Keratinocyte (primary cell): ENCODE measurements at places on chromosomes 6 and 20. TPM values are rescaled to one million over a fixed set of nuclear protein-coding genes. Genes with fewer than 3 reads are reported as not detected.
A peak's percentile ranks its signal among the peaks of the same experiment; 100 is the strongest.

- H3K36me3 ChIP-seq, result no peaks in the 10 kb centered on the region
- no peaks in the 10 kb centered on the region for H3K4me1 ChIP-seq
- DNase-seq, result no peak
- no peaks in the 10 kb centered on the region for H3K27me3 ChIP-seq
- H3K27ac ChIP-seq, result no peak overlapping the region
These were observed 513.0 kb downstream of the EPHA7 start for GRCh38 chr6:92906385-92906784.

GRCh38 chr20:8851446-8851845, 217.4 kb upstream of the PLCB4 start:
- no peaks in the 10 kb centered on the region for H3K4me1 ChIP-seq
- H3K36me3 ChIP-seq, result no peaks in the 10 kb centered on the region
- no peaks in the 10 kb centered on the region for H3K27me3 ChIP-seq
- H3K27ac ChIP-seq, result no peak overlapping the region

GRCh38 chr6:25965058-25965457, 2.5 kb downstream of the TRIM38 start:
- no peaks in the 10 kb centered on the region for H3K27me3 ChIP-seq
- peaks cover 13% of the 10 kb centered on the region for H3K36me3 ChIP-seq
- peaks cover 19% of the 10 kb centered on the region for H3K4me1 ChIP-seq
- H3K27ac ChIP-seq, result no peak overlapping the region
- no peak overlapping the region for H3K4me3 ChIP-seq
- no peak for DNase-seq

GRCh38 chr6:137218473-137218916, 690 bp downstream of the IFNGR1 start:
- H3K36me3 ChIP-seq, result peaks cover 11% of the 10 kb centered on the region
- DNase-seq, result peak; percentile 61
- peaks cover 48% of the 10 kb centered on the region for H3K4me1 ChIP-seq
- peak overlapping the region; percentile 92 for H3K27ac ChIP-seq
- peak overlapping the region; percentile 83 for H3K4me3 ChIP-seq

DNA sequence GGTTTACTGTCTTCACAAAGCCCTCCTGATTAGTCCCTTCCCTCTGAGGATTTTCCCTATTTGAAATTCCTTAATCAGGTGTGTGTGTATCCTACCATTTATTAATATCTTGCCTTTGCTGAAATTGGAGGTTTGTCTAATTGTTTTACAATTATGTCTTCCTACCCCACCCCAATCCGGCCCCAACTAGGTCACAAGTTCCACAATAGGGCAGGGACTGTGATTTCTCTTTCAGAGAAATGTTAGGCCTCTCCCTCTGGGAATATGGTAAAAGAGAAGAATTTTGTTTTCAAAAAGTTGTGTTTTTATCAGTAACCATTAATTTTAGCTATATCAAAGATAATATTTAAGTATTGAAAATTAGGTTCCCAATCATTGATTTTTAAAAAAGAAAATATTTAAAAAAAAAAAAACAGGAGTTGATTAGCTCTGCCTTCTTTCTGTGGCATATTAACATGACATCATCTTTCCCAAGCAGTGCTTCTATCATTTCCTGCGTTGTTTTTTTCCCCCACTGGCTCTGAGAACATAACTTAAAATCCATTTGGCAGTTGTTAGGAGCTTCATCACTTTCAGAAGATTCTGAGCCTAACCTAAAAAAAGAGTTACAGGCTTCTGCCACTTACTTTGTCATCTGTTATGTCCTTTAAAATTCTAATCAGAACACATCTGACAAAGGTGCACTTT, 36.1 kb downstream of the BLOC1S5 start:
- no peaks in the 10 kb centered on the region for H3K27me3 ChIP-seq
- no peaks in the 10 kb centered on the region for H3K36me3 ChIP-seq
- no peaks in the 10 kb centered on the region for H3K4me1 ChIP-seq
- no peak overlapping the region for H3K4me3 ChIP-seq
- DNase-seq, result no peak

GRCh38 chr6:140462453-140463311, 1088.2 kb upstream of the CITED2 start:
- DNase-seq, result peak; percentile 45
- peaks cover 20% of the 10 kb centered on the region for H3K4me1 ChIP-seq
- no peaks in the 10 kb centered on the region for H3K27me3 ChIP-seq
- H3K27ac ChIP-seq, result peak overlapping the region; percentile 57
- H3K36me3 ChIP-seq, result no peaks in the 10 kb centered on the region

- peaks cover 5% of the 10 kb centered on the region for H3K36me3 ChIP-seq
- no peaks in the 10 kb centered on the region for H3K4me1 ChIP-seq
- no peaks in the 10 kb centered on the region for H3K27me3 ChIP-seq
- no peak overlapping the region for H3K4me3 ChIP-seq
- no peak for DNase-seq
These were observed 6.0 kb upstream of the PTK7 start for GRCh38 chr6:43070028-43070632.

DNA sequence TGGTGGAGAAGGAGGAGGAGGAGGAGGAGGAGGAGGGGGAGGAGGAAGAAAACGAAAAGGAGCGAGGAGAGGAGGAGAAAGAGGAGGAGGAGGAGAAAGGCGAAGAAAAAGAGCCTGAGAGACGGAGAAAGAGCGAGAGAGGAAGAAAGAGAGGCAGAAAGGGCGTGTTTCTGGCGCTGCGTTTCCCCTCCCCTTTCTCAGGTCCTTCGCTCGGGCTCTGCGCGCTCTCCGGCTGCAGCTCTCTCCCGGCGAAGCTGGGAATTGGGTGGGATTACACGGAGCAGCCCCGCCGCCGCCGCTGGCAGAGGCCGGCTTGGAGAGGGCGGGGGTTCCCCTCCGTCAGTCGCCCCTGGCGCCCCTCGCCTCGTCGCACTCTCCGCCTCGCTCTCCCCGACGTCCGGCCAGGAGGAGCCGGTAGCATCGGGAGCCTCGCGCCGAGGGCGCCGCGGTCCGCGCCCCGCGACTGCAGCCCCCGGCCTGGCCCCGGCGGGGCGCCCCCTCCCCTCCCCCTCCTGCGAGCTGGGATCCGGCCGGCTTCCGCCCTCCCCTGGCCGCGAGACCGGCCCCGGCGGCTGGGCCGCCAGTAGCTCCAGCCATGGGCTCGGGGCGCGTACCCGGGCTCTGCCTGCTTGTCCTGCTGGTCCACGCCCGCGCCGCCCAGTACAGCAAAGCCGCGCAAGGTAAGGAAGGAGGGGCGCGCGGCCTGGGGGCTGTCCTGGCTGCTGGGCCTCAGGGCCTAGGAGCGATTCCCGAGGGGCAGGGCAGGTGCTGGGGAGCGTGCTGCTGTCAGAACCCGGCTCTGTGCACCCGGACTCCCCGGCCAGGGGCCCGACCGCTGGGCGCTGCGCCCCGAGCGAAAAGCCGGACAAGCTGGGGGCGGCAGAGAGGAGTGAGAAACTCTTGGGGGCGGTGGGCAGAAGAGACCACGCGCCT, at the start of gene SCUBE3:
Gene SCUBE3 (plus strand): TSS at position 133 of the 933 bp plus-strand sequence. CDS start 463 bp downstream, at position 596.
- H3K4me3 ChIP-seq, result peak within 1 kb of the TSS; percentile 61
- no peak within 1 kb of the TSS for H3K27ac ChIP-seq
- H3K36me3 ChIP-seq, result no peaks in the 10 kb centered on the region
- peaks cover 67% of the 10 kb centered on the region for H3K27me3 ChIP-seq
- DNase-seq, result no peak
- peaks cover 3% of the 10 kb centered on the region for H3K4me1 ChIP-seq

DNA sequence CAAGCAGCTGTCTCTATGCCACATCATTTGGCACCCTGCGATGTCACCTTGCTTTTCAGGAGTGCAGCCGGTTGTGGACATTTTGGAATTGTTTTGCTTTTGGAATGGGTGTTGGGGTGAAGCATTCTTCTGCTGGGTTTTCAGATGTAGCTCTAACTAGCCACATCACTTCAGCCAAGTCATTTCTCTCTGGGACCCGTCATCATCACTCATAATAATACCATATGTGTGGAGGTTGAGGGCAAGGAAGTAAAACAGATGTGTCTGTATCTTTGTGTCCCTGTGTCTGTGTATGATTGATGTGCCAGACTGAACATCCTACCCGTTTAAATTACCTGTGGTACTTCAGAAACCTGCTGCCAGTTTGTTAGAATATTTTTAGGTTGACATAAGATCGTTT, 49.5 kb upstream of the TULP4 start:
- no peak overlapping the region for H3K4me3 ChIP-seq
- peaks cover 1% of the 10 kb centered on the region for H3K36me3 ChIP-seq
- peaks cover 4% of the 10 kb centered on the region for H3K4me1 ChIP-seq
- no peaks in the 10 kb centered on the region for H3K27me3 ChIP-seq
- DNase-seq, result no peak

- DNase-seq, result no peak
- H3K4me1 ChIP-seq, result no peaks in the 10 kb centered on the region
- peaks cover 22% of the 10 kb centered on the region for H3K27me3 ChIP-seq
- H3K36me3 ChIP-seq, result no peaks in the 10 kb centered on the region
- H3K4me3 ChIP-seq, result no peak overlapping the region
These were observed 81.7 kb upstream of the NNAT start for GRCh38 chr20:37439223-37439933.

- no peak overlapping the region for H3K27ac ChIP-seq
- H3K27me3 ChIP-seq, result no peaks in the 10 kb centered on the region
- H3K4me1 ChIP-seq, result no peaks in the 10 kb centered on the region
- DNase-seq, result no peak
These were observed 28.7 kb upstream of the CLDN20 start for GRCh38 chr6:155235087-155235486.

GRCh38 chr20:25394276-25394675, 3.6 kb upstream of the ABHD12 start:
- H3K4me3 ChIP-seq, result no peak overlapping the region
- peaks cover 7% of the 10 kb centered on the region for H3K4me1 ChIP-seq
- no peaks in the 10 kb centered on the region for H3K36me3 ChIP-seq
- no peak overlapping the region for H3K27ac ChIP-seq

DNA sequence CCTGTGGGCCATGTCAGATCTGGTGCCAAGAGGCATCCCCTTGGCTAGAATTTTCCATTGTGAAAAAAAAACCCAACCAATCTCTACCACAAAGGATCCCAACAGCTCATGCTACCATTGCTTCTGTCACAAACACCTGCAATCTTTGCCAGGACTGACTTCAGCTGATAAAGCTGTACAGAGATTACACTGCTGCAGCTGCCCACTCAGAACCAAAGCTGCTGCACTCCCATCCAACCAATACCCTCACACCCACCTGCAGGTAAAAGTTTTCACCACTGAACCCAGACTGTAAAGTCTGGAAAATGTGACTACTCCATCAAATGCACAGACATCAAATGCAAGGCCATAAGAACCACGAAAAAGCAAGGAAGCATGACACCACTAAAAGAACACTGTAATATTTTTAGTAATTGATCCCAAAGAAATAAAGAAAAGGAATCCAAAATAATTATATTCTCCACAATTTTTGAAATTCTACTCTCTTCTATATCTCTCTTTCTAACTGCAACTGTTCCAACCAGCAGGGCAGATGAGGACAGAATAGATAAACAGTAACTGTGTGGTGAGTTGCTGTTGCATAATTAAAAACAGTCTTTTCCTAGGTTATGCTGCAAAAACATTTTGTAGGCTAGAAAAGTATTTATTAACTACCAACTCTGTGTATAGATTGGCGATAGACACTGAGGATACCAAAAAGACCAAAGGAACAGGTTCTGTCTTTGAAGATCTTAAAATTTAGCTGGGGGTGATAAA, 128.0 kb upstream of the MCHR2 start:
- H3K4me3 ChIP-seq, result no peak overlapping the region
- H3K27ac ChIP-seq, result no peak overlapping the region
- H3K27me3 ChIP-seq, result peaks cover 8% of the 10 kb centered on the region
- no peaks in the 10 kb centered on the region for H3K36me3 ChIP-seq
- no peak for DNase-seq

DNA sequence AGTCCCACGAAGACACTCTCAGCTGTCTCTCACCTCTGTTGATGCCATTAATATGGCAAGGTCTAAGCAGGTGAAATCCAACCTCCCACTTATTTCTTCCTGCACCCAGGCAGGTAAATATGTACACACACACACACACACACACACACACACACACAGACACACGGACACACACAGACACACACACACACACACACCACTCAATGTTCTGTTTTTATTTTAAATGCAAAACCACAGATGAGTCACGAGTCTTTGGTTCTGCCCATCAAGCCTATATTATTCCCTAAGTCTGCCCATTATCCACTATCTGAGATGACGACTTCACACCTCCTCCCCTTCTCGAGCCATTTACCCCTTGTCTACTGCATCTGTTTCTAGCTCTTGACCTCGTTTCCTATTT, 344.7 kb downstream of the CDH26 start:
- H3K27ac ChIP-seq, result no peak overlapping the region
- peaks cover 8% of the 10 kb centered on the region for H3K27me3 ChIP-seq
- no peaks in the 10 kb centered on the region for H3K36me3 ChIP-seq
- no peak for DNase-seq
- H3K4me1 ChIP-seq, result no peaks in the 10 kb centered on the region

DNA sequence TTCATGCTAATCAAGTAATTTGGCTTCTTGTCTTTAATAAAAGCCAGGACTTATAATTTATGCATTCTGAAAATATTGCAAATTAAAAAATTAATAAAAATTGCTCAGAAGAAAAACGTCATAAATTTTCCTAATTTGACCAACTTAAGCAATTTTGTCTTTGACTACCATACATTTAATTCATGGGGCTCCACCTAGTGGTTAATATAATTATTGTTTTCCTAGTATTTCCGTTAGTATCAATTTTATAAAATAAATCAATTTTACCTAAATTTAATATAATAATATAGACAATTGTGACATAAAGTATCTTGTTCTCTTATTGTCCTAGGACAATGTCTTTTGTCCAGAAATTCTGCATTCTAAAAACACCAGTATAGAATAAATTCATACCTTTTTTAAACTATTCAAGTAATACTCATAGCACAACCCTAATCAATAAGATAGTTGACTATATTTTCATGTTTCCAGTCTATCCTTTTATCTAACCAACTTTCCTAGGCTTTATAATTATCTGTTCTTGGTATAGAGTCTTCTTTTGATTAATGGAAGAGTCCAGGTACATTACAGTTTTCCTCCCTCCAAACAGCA, 319.9 kb downstream of the TRDN start:
- H3K27me3 ChIP-seq, result no peaks in the 10 kb centered on the region
- DNase-seq, result no peak
- no peak overlapping the region for H3K27ac ChIP-seq
- no peaks in the 10 kb centered on the region for H3K36me3 ChIP-seq

GRCh38 chr6:83273596-83273995, 80.4 kb downstream of the RWDD2A start:
- no peak overlapping the region for H3K27ac ChIP-seq
- no peak overlapping the region for H3K4me3 ChIP-seq
- no peaks in the 10 kb centered on the region for H3K36me3 ChIP-seq
- H3K4me1 ChIP-seq, result peaks cover 5% of the 10 kb centered on the region
- no peaks in the 10 kb centered on the region for H3K27me3 ChIP-seq

- no peaks in the 10 kb centered on the region for H3K36me3 ChIP-seq
- H3K4me3 ChIP-seq, result no peak overlapping the region
- DNase-seq, result peak; percentile 23
- H3K4me1 ChIP-seq, result peaks cover 7% of the 10 kb centered on the region
- H3K27ac ChIP-seq, result no peak overlapping the region
These were observed 762.4 kb upstream of the SLC35B3 start for GRCh38 chr6:9197726-9198125.

Gene TSBP1
- polyA plus RNA-seq, result not detected in 3 replicates

Gene MCCD1
- not detected in 3 replicates for polyA plus RNA-seq

Gene JAG1
- polyA plus RNA-seq, result 82.1 to 117 TPM (median 84.2 TPM) in 3 replicates

Gene GABRR1
- polyA plus RNA-seq, result 0.04 TPM in 1 of 3 replicates, not detected in the others

Gene FAM217A
- polyA plus RNA-seq, result not detected in 3 replicates

Gene FILIP1
- polyA plus RNA-seq, result 0.01 TPM in 1 of 3 replicates, not detected in the others

Gene CST2
- polyA plus RNA-seq, result not detected in 3 replicates

Gene RAET1E
- polyA plus RNA-seq, result 8.4 to 24.9 TPM (median 14.0 TPM) in 3 replicates

Gene DCDC2
- polyA plus RNA-seq, result 0.03 to 0.10 TPM (median 0.08 TPM) in 3 replicates

Gene KHDC1L
- polyA plus RNA-seq, result 0.10 TPM in 1 of 3 replicates, not detected in the others

Gene FAM229B
- 8.9 to 15.0 TPM (median 12.1 TPM) in 3 replicates for polyA plus RNA-seq

Gene ZNFX1
- 14.2 to 19.6 TPM (median 16.4 TPM) in 3 replicates for polyA plus RNA-seq
